ENCODE measurements at places on chromosomes 1 and 21.
A peak's percentile ranks its signal among the peaks of the same experiment; 100 is the strongest.

GRCh38 chr1:62337706-62338631, 18.7 kb upstream of the KANK4 start:
- no peak for DNase-seq

DNA sequence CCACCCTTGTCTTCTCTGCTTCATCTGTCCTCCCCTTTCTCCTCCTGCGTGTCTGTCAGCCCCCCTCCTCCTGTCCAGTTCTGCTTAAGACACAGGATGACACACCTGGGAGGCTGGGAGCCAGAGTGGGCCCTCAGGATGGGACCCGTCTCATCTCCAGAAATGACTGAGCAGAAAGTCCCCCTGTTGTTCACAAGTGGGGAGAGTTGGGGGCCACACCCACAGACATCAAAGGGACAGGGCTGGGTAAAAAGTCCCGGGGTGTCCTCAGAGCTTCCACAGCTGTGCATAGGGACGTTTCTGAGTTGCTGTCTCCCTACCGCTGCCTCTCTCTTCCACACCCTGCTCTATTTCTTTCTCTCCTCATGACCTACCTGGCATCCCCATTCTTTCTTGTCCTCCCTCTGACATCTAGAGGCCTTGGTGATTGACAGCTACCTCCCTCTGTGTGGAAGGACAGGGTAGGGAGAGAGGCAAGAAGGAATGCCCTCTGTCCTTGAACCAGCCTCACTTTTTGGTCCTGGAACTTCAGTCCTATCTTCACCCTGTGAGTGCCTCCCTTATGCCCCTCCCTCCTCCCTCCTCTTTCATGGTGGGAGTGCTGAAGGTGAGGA, 19.5 kb upstream of the SH2D2A start:
- no peak for DNase-seq

DNA sequence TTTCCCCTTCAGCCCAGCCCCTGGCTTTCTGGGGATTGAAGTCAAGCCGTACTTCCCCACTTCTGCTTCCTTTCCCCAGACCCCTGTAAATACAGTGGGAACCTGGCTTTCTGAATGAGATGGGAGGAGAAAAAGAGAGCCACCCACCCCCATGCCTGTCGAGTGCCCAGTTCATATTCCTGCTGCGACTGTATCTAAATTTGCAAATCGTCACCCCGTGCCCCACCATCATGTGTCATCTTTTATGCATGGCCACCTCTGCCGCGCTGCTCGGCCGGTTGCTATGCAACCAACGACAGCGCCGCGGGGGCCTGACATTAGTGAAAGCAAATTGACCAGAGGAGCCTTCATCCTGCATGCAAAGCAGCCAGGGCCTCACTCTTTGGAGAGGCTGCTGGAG, 143.0 kb downstream of the ELAVL4 start:
- peak; percentile 9 for DNase-seq

- no peak for DNase-seq
These were observed 5.6 kb upstream of the TSPEAR start for GRCh38 chr21:44716984-44717383.

GRCh38 chr1:235181561-235182245, 20.7 kb upstream of the RBM34 start:
- no peak for DNase-seq

GRCh38 chr1:218642033-218642948, 297.2 kb downstream of the TGFB2 start:
- no peak for DNase-seq

DNA sequence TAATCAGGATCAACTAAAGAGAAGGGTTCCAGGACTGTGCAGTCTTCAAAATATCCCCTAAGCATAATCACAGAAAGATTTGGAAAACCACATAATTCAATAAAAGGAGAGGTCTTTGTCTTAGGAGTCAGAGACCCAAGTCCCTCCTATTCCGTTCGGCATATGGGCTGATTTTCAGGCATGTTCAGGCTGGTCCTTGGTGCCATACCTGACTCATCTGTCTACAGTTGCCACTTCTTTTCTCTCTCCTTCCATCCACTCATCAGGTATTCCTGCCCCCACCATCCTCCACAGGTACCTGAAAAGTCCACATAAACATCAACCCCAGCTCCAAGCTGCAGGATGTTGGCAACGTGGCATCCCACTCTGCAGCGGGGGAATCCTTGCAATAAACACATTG, 29.7 kb upstream of the RPL11 start:
- no peak for DNase-seq

DNA sequence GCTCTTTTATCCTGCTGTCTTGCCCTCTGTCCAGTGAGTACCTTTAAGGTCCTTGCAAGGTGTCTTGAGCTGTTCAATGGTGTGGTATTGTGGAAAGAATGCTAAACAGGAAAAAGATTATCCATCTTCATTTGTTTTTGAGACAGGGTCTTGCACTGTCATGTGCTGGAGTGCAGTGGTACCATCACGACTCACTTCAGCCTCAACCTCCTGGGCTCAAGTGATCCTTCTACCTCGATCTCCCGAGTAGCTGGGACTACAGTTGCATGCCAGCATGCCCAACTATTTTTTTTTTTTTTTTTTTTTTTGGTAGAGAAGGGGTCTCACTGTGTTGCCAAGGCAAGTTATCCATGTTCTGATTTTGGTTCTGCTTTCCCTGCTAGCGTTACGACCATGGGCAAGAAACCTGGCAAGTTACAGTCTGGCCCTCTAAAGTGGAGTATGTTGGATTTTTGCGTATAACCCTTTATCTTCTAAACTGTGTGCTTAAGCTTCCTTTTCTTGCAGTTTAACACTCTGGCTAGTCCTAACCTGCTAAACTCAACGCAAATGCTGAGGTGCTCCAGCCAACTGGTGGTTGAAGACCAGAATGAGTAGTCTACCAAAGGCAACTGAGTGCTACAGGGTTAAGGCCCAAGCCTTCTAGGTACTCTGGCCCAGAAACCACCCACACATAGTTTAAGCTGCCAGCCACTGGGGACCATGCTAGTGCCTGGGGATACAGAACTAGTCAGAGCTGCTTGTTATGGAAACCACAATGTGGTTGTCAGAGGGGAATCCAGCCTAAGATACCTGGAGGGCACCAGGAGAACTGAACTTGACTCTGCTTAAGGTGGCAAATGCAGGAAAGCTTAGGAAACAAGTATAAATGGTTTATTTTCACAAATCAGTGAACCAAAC, 7.9 kb downstream of the RPL11 start:
- peak; percentile 76 for DNase-seq

Data from M059J (cell line).